Epithelial cell of proximal tubule (primary cell): ENCODE measurements at places on chromosomes 13 and 19.

DNA sequence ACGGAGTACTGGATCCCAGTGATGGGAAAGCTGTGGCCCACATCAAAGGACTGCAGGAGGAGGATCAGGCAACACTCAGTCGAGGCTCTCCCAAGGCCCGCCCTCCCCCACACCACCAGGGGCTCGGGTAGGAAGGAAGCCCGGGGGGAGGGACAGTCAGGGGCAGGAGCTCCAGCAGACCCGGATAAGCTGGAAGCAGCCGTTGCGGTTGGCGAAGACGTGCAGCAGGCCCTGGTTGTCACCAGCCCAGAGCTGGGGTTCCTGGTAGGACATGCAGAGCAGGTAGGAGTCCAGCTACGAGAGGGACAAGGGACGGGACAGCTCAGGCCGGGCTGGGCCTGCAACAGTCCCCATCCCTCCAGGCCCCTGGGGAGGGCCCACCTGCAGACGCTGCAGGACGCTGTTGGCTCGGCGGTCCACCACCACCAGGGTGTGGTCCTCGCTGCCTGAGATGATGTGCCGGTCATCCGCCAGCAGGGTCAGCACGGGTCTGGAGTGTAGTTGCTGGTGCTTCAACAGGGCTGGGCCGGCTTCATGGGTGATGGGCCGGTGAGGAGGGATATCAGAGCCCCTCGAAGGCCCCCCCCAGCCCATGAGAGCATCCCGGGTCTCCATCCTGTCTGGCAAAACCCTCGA is 1.9 kb downstream of the GNG14 start:
- no peak for DNase-seq

DNA sequence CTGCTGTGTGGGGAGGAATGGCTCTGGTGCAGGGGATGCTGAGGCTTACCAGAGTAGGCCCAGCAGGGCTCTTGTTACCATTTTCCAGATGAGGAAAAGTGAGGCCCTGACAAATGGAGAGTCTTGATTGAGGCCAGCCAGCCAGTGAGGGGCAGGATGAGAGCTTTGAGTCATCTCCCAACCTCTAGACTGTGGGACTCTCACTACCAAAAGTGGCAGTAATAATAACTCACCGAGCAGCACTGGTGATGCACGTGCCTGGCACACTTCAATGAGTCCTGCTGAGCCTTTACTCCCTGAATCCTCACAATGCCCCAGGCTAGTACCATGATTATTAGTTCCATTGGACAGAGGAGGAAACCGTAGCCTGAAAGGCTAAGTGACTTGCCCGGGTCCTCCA is 7.8 kb downstream of the CIC start:
- no peak for DNase-seq

DNA sequence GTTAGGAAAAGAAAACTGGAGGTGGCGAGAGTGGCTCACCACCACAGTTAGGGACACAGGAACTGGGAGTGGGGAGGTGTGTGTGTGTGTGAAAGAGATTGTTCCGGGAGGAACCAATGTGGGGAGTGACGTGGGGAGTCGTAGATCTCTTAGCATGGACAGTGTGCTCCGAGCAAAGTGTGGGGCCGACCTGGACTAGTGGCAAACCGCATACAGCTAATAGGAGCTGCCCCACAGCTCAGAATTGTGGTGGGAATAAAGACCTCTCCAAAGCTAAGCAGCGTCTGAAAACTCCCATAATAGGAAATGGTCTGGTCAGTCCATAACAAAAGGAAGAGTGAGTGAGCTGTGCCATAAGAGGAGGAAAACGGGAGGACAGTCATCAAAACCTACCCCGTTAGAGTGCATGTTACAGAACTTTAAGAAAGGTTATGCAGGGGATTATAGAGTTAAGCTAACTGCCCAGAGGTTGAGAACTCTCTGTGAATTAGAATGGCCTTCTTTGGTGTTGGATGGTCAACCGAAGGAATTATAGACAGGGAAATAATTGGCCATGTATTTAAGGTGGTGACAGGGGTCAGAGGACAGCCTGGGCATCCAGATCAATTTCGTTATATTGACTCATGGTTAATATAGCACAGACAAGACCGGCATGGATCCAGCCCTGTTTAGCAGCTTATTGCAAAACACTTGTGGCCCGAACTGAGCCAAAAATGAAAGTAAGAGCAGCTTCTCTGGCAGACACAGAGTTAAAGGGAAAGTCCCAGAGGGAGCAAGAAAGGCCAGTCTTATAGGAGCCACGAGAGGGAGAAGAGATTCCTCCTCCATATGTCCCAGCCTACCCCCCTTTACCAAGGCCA is 8.9 kb upstream of the SLC15A1 start:
- peak; percentile 46 for DNase-seq

- no peak for DNase-seq
These were observed 6.6 kb upstream of the FLT3 start for GRCh38 chr13:28106976-28107375.

- DNase-seq: no peak
These were observed 5.7 kb downstream of the CALM3 start for GRCh38 chr19:46606681-46607447.

DNA sequence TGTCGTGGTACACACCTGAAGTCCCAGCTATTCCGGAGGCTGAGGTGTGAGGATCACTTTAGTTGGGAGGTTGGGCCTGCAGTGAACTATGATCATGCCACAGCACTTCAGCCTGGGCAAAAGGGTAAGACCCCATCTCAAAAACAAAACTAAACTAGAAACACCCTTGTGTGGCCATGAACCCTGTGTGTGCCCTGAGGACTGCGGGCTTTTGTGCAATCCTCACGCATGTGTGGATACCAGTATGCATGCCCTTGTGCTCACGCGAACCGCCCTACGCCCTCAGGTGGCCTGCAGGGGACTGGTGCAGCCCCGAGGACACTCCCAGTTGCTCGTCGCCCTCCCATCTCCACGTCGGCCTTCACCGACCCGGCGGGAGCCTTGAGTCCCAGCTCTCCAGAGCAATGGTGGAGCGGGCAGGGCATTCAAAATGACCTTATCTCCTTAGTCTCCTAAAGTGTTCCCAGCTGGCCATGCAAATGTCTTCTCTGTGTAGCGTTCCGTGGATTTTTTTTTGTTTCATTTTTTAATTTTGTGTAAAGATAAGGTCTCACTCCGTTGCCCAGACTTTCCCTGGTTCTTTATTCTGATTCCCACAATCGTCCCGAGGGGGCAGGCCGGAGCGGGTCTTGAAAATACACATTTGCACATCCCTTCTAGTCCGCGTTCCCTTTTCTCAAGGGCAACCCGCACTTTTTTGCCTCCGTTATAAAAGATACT is 868 bp upstream of the EGLN2 start:
- DNase-seq: no peak

- no peak for DNase-seq
These were observed 70.0 kb downstream of the SPATA13 start for GRCh38 chr13:24230428-24231072.

GRCh38 chr19:413756-414420 is 4.9 kb upstream of the C2CD4C start:
- no peak for DNase-seq

DNA sequence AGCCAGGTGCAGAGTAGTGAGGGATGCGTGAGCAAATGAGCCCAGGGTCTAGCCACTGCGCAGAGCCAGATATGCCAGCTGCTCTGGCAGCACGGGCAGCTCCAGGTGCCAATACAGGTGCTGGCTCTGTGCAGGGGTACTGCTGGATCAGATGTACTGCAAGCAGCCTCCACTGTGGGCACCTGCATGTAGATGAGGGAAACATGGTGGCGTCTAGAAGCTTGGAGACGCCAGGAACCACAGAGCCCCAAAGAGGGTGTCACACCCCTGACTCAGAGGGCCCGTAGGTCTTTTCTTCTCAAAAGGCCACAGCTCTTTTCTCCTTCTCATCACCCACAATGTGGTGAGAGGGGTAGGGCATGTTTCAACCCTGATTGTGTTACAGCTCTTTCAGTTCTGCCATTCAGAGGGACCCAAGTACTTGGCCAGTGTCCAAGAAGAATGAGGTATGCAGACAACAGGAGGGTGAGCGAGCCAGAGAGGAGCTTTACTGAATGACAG is 244.4 kb upstream of the SLITRK1 start:
- no peak for DNase-seq

GRCh38 chr19:310141-310651 is 19.0 kb upstream of the PLPP2 start:
- DNase-seq: no peak

DNA sequence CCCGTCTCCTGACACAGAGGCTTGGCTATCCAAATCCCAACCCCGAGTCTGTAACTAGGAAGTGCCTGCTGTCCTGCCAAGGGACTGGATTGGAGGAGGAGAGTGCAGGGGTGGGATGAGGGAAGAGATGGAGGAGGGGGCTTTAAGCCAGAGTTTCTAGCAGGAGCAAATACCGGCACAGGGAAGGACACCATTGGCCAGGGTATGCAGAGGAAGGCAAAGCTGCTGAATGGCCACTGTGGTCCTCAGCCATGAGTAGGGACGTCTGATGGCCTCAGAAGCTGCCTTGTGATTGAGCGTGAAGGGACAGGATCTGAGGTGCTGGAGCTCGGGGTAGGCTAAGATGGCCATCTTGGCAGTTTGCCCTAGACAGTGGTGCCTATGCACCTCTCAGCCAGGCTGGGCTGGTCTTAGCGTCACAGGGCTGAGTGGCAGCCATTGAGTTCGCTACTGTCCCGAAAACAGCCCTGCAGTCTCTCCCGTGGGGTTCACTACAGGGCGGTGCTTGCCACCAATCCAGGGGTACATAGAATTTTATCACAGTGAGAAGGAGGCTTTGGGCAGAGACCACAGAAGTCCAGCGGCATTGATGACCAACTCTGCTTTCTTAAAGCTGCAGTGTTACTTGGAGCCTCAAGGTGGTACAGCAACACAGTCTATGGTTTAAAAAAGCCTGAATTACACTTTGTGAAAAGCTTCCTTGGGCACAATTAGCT is 61.8 kb downstream of the AKAP11 start:
- no peak for DNase-seq

DNA sequence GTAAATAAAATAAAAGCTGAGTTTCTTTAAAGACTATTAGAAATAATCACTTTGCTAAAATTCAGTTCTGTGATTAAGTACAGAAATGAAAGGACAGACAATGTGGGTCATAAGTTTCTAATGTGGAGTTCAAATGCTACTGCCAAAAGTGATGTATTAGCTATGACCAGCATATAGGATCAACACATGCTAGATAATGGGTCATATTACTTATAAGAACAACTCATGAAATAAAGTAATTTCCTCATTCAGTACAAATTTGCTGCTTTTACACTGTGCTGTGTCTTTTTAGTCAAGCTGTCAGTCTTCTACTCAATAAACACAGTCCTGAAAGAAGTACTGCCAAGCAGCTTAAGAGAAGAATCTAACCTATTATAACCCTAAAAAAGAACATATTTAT is 135.2 kb downstream of the VWA8 start:
- DNase-seq: no peak

DNA sequence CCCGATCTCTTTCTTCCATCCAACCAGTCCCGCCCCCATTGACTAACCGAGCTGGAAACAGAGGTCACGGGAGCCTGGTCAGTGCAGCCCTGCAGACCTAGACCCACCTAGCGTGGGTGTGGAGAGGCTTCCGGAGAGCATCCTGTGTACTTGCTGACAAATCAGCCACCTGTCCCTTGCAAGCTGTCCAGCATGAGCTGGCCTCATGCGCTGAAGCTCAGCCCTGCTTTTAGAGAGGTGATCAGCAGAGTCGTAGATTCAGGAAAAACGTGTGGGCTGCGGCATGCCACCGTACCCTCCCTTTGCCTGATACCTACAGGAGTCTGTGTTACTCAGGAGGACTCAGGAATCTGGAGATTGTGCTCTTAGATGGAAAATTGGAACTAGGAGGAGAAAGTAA is 80.3 kb upstream of the UQCRFS1 start:
- DNase-seq: no peak

DNA sequence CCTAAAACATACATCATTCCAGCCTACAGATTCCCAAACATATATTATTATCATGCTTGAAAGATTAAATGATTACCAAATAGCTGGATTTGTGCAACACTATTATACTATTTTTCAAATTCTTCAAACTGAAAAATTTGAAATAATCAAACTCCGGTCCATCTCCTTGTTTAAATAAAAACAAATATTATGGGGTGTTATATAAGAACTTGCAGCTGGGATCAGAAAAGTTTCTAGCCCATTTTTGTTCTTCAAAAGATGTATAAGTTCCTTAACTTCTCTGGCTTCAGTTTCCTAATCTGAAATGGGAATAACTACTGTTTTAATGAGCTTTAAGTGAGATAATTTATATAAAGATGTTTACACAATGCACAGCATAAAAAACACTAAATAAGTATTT is 422.9 kb downstream of the PCDH9 start:
- no peak for DNase-seq

DNA sequence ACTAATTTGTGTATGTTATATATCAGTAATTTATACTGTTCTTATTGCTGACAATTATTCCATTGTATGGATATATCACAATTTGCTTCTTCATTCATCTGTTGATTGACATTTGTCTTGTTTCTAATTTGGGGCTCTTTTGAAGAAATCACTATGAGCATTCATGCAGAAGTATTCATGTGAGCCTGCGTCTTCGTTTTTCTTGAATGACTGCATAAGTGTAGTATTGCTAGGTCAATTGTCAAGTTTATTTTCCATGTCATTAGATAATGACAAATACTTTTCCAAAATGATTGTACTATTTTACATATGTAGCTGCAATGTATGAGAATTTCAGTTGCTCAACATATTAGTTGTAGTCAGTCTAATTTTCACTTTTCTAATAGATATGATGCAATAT is 1796.9 kb downstream of the SLITRK5 start:
- DNase-seq: no peak

DNA sequence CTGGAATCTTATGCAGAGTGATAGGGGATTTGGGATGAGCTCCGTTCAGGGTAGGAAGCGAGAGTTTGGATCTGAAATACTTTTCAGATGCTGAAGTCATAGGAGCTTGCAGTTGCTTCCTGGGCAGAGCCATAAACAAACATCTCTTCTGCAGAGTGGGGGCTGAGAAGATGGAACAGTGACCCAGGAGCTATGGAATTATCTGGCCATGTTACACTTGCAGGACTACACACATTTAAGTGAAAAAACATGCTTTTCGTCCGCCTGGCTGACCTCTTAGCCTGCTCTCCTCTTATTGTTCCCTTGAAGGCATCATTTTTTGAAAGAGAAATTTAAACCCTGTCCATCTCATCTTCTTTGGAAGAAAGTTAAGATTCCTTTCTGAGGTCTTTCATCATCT is 40.7 kb downstream of the PSG11 start:
- no peak for DNase-seq

DNA sequence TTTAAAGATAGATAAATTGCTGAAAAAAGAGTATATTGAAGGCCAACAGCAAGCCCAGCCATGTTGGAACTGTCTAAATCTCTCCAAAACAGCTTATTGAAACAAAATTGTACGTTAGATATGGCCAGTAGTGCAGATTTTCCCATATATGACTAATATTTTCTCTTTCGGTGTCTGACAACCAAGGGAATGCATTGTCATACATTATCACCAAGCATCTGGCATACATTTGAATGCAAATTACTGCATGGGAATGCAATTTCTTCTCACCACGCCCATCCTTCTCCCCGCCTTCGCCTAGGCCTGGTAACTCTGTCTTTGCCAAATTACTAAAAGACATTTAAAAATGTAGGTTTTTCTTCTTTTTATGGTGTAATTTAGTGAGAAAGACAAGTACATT is 32.5 kb upstream of the IRS2 start:
- DNase-seq: no peak

GRCh38 chr13:59016250-59016649 is 1147.5 kb downstream of the DIAPH3 start:
- DNase-seq: no peak

GRCh38 chr19:16034958-16035560 is 41.2 kb upstream of the TPM4 start:
- no peak for DNase-seq

- no peak for DNase-seq
These were observed 84.4 kb upstream of the KCTD15 start for GRCh38 chr19:33712268-33712667.

GRCh38 chr19:50717026-50717723 is 2.4 kb downstream of the SHANK1 start:
- no peak for DNase-seq
